Fibroblast of the aortic adventitia (primary cell): ENCODE measurements at places on chromosomes 12 and 14. TPM values are rescaled to one million over a fixed set of nuclear protein-coding genes. Genes with fewer than 3 reads are reported as not detected.

CACNA2D4 gene
- 0.08 and 0.27 TPM in 2 replicates for total RNA-seq

DLK1 gene
- 0.09 TPM in 1 of 2 replicates, not detected in the other for total RNA-seq

PLEKHG7 gene
- not detected in 2 replicates for total RNA-seq

ANKS1B gene
- 1.5 and 47.0 TPM in 2 replicates for total RNA-seq

RPL10L gene
- not detected in 2 replicates for total RNA-seq

ATL1 gene
- 5.2 and 10.7 TPM in 2 replicates for total RNA-seq

CIROP gene
- 1.8 TPM in 1 of 2 replicates, not detected in the other for total RNA-seq

CLEC14A gene
- total RNA-seq, result 0.63 and 4.5 TPM in 2 replicates

SLC2A3 gene
- total RNA-seq, result 42.4 and 49.6 TPM in 2 replicates

ABCD2 gene
- total RNA-seq, result under 0.01 and 0.25 TPM in 2 replicates
